ENCODE measurements at places on chromosomes 1 and 21. TPM values are rescaled to one million over a fixed set of nuclear protein-coding genes. Genes with fewer than 3 reads are reported as not detected.

- H3K4me1 ChIP-seq, result peaks cover 71% of the 10 kb centered on the region
- peak overlapping the region; percentile 100 for H3K27ac ChIP-seq
- DNase-seq, result peak; percentile 92
- no peaks in the 10 kb centered on the region for H3K36me3 ChIP-seq
- peak overlapping the region; percentile 91 for H3K4me3 ChIP-seq
These were observed 375 bp upstream of the MEF2D start for GRCh38 chr1:156500793-156501506.

- no peak overlapping the region for H3K27ac ChIP-seq
- DNase-seq, result no peak
- no peaks in the 10 kb centered on the region for H3K27me3 ChIP-seq
- H3K4me3 ChIP-seq, result no peak overlapping the region
These were observed 423.9 kb upstream of the ADGRL4 start for GRCh38 chr1:79430437-79430836.

GRCh38 chr21:16437586-16437985, 707.8 kb downstream of the USP25 start:
- H3K27me3 ChIP-seq, result no peaks in the 10 kb centered on the region
- no peaks in the 10 kb centered on the region for H3K4me1 ChIP-seq
- no peaks in the 10 kb centered on the region for H3K36me3 ChIP-seq

DNA sequence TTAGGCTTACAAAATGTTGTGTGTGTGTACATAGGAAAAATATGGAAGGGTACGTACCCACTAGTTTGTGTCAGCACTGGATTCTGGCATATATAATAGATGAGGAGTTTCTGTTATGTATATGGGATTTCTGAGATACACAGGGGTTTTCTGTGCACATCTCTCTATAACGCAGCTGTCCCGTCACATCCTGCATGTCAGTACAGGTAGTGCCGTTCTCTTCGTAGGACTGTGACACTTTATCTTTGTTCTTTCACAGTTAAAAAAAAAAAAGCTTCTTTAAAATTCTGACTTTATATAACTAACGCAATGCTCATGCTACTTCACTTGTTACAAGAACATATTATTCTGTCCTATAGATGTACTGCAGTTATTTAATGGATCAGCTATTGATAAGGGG, 42.9 kb downstream of the ADARB1 start:
- H3K4me1 ChIP-seq, result no peaks in the 10 kb centered on the region
- no peaks in the 10 kb centered on the region for H3K36me3 ChIP-seq
- H3K4me3 ChIP-seq, result no peak overlapping the region
- no peak overlapping the region for H3K27ac ChIP-seq
- H3K27me3 ChIP-seq, result no peaks in the 10 kb centered on the region

Gene CLDN8
- total RNA-seq, result not detected

Data from astrocyte (in vitro differentiated cells and primary cell).